IMR-90 (cell line): ENCODE measurements at places on chromosomes 2 and 18. TPM values are rescaled to one million over a fixed set of nuclear protein-coding genes. Genes with fewer than 3 reads are reported as not detected.

The CFC1 gene
- not detected in 2 replicates for total RNA-seq

The KDSR gene
- total RNA-seq: 21.5 and 23.3 TPM in 2 replicates

The HS6ST1 gene
- total RNA-seq: 29.7 and 29.9 TPM in 2 replicates

The ATG9A gene
- total RNA-seq: 27.8 and 35.1 TPM in 2 replicates

The MYO3B gene
- not detected in 2 replicates for total RNA-seq

The NEU4 gene
- total RNA-seq: not detected in 2 replicates

The DYSF gene
- under 0.01 and 0.18 TPM in 2 replicates for total RNA-seq

The DNAJC5G gene
- total RNA-seq: not detected in 2 replicates

The RAB6C gene
- total RNA-seq: under 0.01 TPM in 1 of 2 replicates, not detected in the other

The TMEM198 gene
- under 0.01 and 0.18 TPM in 2 replicates for total RNA-seq

The IL1RN gene
- not detected in 2 replicates for total RNA-seq

The POTEF gene
- not detected in 2 replicates for total RNA-seq

The GCG gene
- not detected in 2 replicates for total RNA-seq

The RNF144A gene
- 0.18 and 0.28 TPM in 2 replicates for total RNA-seq

The PROC gene
- total RNA-seq: 0.28 TPM in 1 of 2 replicates, not detected in the other

The ALKAL2 gene
- total RNA-seq: not detected in 2 replicates

The ATP6V1B1 gene
- total RNA-seq: 0.28 TPM in 1 of 2 replicates, not detected in the other

The ABHD1 gene
- not detected in 2 replicates for total RNA-seq

The SATB2 gene
- 8.4 and 9.2 TPM in 2 replicates for total RNA-seq

The DCDC2C gene
- not detected in 2 replicates for total RNA-seq

The STEAP3 gene
- total RNA-seq: 18.9 and 19.4 TPM in 2 replicates

The PAX8 gene
- total RNA-seq: 0.18 and 0.28 TPM in 2 replicates

The HOXD10 gene
- total RNA-seq: not detected in 2 replicates

The ALPG gene
- total RNA-seq: not detected in 2 replicates

The NYAP2 gene
- total RNA-seq: not detected in 2 replicates

The DSC2 gene
- total RNA-seq: not detected in 2 replicates

The TFPI gene
- 83.0 and 93.9 TPM in 2 replicates for total RNA-seq

The POTEC gene
- total RNA-seq: not detected in 2 replicates

The COLEC12 gene
- 1.7 and 2.3 TPM in 2 replicates for total RNA-seq

The CHRND gene
- not detected in 2 replicates for total RNA-seq

The HOXD12 gene
- not detected in 2 replicates for total RNA-seq

The PLGLB1 gene
- 0.18 and 0.28 TPM in 2 replicates for total RNA-seq

The COL4A3 gene
- not detected in 2 replicates for total RNA-seq

The RIT2 gene
- total RNA-seq: not detected in 2 replicates

The IL37 gene
- not detected in 2 replicates for total RNA-seq

The CENPO gene
- 24.2 and 27.2 TPM in 2 replicates for total RNA-seq

The ALLC gene
- not detected in 2 replicates for total RNA-seq

The MDH1B gene
- 0.54 and 0.56 TPM in 2 replicates for total RNA-seq

The TRIM54 gene
- under 0.01 TPM in 1 of 2 replicates, not detected in the other for total RNA-seq

The NBEAL1 gene
- 38.0 and 52.2 TPM in 2 replicates for total RNA-seq

The ARL6IP6 gene
- total RNA-seq: 4.1 and 11.7 TPM in 2 replicates

The WDR7 gene
- 18.6 and 23.3 TPM in 2 replicates for total RNA-seq

The RBBP8 gene
- total RNA-seq: 21.1 and 25.3 TPM in 2 replicates

The VWA3B gene
- not detected in 2 replicates for total RNA-seq

The VIT gene
- under 0.01 TPM in 1 of 2 replicates, not detected in the other for total RNA-seq
